Hepatocyte (in vitro differentiated cells): ENCODE measurements at places on chromosomes 6 and 20. TPM values are rescaled to one million over a fixed set of nuclear protein-coding genes. Genes with fewer than 3 reads are reported as not detected.

DNA sequence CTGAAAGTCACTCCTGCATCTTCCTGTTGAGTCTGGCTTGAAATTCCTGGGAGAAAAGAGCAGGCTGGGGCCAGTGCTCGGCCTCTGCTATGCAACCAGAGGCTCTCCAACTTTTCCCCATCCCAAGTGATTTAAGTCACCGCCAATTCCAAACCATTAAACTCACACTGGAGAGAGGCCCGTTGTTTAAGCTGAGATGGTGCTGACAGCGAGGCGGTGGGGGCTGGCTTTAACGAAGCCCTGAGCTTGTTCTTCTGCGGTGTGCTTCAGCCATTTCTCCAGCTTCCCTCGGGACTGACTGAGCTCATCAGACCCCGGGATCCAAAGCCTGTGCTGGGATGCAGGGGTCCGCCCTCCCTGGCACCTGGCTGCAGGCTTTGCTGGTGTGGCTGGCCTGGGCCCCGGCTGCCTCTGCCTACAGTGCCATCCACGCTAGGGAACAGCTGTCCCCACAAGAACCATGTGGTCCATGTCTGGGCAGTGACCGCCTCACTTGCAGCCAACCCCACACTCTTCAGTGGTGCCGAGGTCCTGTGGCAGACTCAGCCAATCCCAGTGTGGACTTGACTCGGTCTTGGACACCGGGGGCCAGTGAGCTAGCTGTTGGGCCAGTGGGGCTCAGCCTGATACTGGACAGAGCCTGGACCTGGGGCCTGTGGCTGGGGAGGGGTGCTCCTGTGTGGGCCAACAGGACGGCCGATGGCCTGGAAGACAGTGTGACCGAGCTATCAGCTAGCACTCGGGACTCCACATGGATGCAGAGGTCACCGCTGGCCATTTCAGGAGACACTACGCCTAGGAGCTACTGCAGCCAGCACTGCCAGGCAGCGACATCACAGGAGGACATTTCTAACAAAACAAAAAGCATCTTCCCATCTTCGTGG lies 21.2 kb downstream of the RAMACL start:
- no peaks in the 10 kb centered on the region for H3K4me1 ChIP-seq
- H3K27ac ChIP-seq = no peak overlapping the region
- no peak for DNase-seq
- H3K27me3 ChIP-seq = no peaks in the 10 kb centered on the region
- no peaks in the 10 kb centered on the region for H3K36me3 ChIP-seq

The SALL4 gene
- 12.7 and 14.9 TPM in 2 replicates for total RNA-seq

GRCh38 chr6:35078896-35079295 lies 62.2 kb downstream of the TCP11 start:
- no peak overlapping the region for H3K27ac ChIP-seq
- no peak for DNase-seq
- H3K27me3 ChIP-seq = no peaks in the 10 kb centered on the region
- H3K36me3 ChIP-seq = no peaks in the 10 kb centered on the region
- no peak overlapping the region for H3K4me3 ChIP-seq

- peaks cover 15% of the 10 kb centered on the region for H3K4me1 ChIP-seq
- no peaks in the 10 kb centered on the region for H3K36me3 ChIP-seq
- H3K27me3 ChIP-seq = no peaks in the 10 kb centered on the region
- no peak overlapping the region for H3K4me3 ChIP-seq
- DNase-seq = no peak
- H3K27ac ChIP-seq = no peak overlapping the region
These were observed 77.0 kb downstream of the PLCB1 start for GRCh38 chr20:8209061-8209460.

The CAP2 gene
- 6.5 and 8.1 TPM in 2 replicates for total RNA-seq

- no peaks in the 10 kb centered on the region for H3K4me1 ChIP-seq
- peak; percentile 64 for DNase-seq
- H3K27ac ChIP-seq = no peak overlapping the region
- no peaks in the 10 kb centered on the region for H3K27me3 ChIP-seq
- H3K4me3 ChIP-seq = no peak overlapping the region
These were observed 33.6 kb downstream of the APCDD1L start for GRCh38 chr20:58481481-58482021.

GRCh38 chr6:72316675-72317380 lies 305.0 kb upstream of the KCNQ5 start:
- H3K27me3 ChIP-seq = no peaks in the 10 kb centered on the region
- no peak overlapping the region for H3K4me3 ChIP-seq
- DNase-seq = no peak
- H3K36me3 ChIP-seq = no peaks in the 10 kb centered on the region
- H3K4me1 ChIP-seq = no peaks in the 10 kb centered on the region

GRCh38 chr6:13397359-13398068 lies 69.2 kb upstream of the TBC1D7 start:
- no peak overlapping the region for H3K4me3 ChIP-seq
- no peak overlapping the region for H3K27ac ChIP-seq
- H3K27me3 ChIP-seq = no peaks in the 10 kb centered on the region

DNA sequence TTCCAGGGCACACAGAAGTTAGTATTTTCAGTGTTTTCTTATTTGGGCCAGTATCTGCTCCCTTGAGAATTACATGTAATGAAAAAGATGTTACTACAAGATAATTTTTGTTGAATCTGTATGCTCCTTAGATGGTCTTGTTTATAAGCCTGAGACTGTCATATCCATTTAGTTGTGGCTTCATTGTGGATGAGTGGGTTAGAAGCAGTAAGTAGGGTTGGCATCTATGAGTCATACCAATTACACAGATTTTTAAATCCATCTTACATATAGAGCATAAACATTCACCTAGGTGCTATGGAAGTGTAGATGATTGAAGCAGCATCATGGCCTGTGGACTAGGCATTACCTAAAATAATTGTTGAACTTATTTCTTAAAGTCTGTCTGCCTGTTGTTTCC lies 13.5 kb upstream of the BAG2 start:
- H3K27ac ChIP-seq = no peak overlapping the region
- H3K4me1 ChIP-seq = no peaks in the 10 kb centered on the region
- H3K4me3 ChIP-seq = no peak overlapping the region
- no peak for DNase-seq
- H3K36me3 ChIP-seq = no peaks in the 10 kb centered on the region

DNA sequence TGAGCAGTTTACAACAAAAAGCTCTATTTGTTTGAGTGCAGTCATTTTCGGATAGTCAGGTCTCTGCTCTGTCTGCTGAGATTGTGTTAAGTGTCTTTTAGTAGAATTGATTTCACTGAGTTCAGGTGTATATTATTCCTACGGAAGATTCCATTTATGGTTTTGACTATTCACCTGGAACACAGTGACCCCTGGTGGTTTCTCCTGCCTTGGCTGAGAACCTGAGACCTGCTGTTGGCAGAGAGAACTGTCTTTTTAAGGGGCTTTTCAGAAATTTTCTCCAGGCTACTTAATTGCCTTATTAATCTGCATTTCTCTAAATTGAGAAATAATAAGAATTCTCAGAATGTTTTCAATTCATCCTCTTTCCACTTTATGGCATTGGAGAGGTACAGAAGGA lies 508.0 kb downstream of the TBC1D32 start:
- no peaks in the 10 kb centered on the region for H3K27me3 ChIP-seq
- H3K27ac ChIP-seq = no peak overlapping the region
- no peaks in the 10 kb centered on the region for H3K4me1 ChIP-seq
- no peak overlapping the region for H3K4me3 ChIP-seq
- peak; percentile 65 for DNase-seq

The NKAPL gene
- total RNA-seq = 0.17 TPM in 1 of 2 replicates, not detected in the other

DNA sequence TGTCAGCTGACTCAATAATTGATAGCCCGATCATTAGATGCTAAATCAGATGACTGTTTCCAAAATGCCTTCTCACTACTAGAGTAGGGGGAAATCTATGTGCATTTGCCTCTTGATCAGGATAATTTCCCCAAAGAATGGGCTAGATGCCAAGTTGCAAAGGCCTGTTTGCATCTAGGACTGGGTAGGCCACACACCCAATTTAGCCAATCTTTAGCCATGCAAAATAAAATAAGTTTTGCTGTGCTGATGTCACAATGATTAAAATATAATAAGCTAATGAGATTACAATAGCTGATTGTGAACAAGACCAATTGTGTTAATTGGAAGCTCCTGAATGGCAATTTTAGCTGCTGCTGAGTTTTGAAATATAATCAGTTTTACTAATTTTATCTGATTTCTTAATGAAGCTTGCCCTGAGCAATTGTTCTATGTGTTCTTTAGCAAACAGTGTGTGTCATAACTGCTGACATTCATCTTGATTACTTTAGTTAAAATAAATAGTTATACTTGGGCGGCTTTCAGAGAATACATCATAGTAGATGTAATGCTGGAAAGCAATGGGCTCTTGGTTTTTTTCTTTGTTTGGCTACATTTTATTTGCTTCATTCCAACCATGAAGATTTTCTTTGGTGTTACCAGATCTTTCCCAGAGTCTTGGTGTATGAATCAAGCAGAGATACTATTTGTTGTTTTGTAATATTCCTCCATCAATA lies 973.2 kb upstream of the SLC35B3 start:
- H3K27me3 ChIP-seq = no peaks in the 10 kb centered on the region
- H3K4me1 ChIP-seq = peaks cover 14% of the 10 kb centered on the region
- H3K36me3 ChIP-seq = no peaks in the 10 kb centered on the region
- H3K27ac ChIP-seq = no peak overlapping the region
- H3K4me3 ChIP-seq = no peak overlapping the region

The ADGRG6 gene
- total RNA-seq = 59.5 and 92.0 TPM in 2 replicates

- peak; percentile 61 for DNase-seq
- no peak overlapping the region for H3K4me3 ChIP-seq
- peaks cover 7% of the 10 kb centered on the region for H3K4me1 ChIP-seq
- H3K27ac ChIP-seq = peak overlapping the region; percentile 45
These were observed 378 bp upstream of the ERVFRD-1 start for GRCh38 chr6:11111769-11112437.

GRCh38 chr6:53437557-53438202 lies 88.9 kb upstream of the ELOVL5 start:
- peak; percentile 82 for DNase-seq
- H3K4me3 ChIP-seq = no peak overlapping the region
- peaks cover 13% of the 10 kb centered on the region for H3K4me1 ChIP-seq
- no peaks in the 10 kb centered on the region for H3K27me3 ChIP-seq
- H3K36me3 ChIP-seq = no peaks in the 10 kb centered on the region
- peak overlapping the region; percentile 68 for H3K27ac ChIP-seq

- no peak for DNase-seq
- no peak overlapping the region for H3K4me3 ChIP-seq
- H3K27me3 ChIP-seq = no peaks in the 10 kb centered on the region
- H3K27ac ChIP-seq = no peak overlapping the region
These were observed 277.3 kb downstream of the ZNF217 start for GRCh38 chr20:53316206-53316937.

DNA sequence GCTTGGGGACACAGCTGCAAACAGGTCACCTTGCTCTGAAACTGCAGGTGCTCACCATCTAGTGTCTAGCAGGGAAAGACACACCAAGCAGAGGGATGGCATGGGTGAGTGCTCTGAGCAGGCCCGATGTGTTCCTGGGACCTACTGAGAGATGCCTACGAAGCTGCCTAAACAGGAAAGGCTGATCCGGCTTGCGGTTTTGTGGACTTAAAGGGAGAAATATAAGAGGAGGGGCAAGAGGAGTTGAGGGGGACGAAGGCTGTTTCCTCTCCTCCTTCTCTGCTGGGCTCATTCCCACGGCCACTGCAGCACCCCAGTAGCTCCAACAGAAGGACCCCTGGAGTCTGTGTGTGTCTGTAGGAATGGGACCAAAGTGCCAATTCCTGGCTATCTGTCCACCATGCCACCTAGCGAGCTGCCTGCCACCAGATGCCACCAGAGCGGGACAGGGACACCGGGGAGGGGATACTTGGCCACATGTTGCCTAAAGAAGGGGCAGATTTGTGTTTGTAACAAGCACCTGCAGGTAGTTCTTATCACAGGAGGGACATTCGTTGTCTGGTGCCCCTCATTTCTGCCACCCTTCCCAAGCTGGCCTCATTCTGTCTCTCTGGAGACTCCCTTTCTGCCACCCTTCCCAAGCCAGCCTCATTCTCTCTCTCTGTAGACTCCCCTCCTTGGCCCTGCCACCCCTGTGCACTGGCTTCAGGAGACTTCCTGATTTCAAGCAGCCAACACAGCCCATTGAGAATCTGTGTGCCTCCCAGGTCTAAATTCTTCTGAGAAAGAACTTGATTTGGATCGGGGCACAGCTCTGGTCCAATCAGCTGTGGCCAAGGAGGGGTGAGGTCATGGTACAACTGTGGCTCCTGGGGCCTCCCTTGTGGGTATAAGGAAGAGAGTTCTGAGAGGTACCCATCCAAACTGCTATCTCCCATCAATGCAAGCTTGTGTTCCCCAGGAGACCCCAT lies 221.8 kb downstream of the ANKRD60 start:
- no peaks in the 10 kb centered on the region for H3K36me3 ChIP-seq
- no peak overlapping the region for H3K4me3 ChIP-seq
- H3K4me1 ChIP-seq = no peaks in the 10 kb centered on the region

GRCh38 chr6:3748208-3749066 lies 3.1 kb downstream of the PXDC1 start:
- H3K27ac ChIP-seq = peak overlapping the region; percentile 97
- no peaks in the 10 kb centered on the region for H3K27me3 ChIP-seq
- peak; percentile 80 for DNase-seq

The RGS17 gene
- total RNA-seq = 0.24 and 0.97 TPM in 2 replicates

GRCh38 chr20:22507240-22507961 lies 77.0 kb downstream of the FOXA2 start:
- peak overlapping the region; percentile 47 for H3K27ac ChIP-seq
- H3K36me3 ChIP-seq = no peaks in the 10 kb centered on the region
- no peak for DNase-seq

DNA sequence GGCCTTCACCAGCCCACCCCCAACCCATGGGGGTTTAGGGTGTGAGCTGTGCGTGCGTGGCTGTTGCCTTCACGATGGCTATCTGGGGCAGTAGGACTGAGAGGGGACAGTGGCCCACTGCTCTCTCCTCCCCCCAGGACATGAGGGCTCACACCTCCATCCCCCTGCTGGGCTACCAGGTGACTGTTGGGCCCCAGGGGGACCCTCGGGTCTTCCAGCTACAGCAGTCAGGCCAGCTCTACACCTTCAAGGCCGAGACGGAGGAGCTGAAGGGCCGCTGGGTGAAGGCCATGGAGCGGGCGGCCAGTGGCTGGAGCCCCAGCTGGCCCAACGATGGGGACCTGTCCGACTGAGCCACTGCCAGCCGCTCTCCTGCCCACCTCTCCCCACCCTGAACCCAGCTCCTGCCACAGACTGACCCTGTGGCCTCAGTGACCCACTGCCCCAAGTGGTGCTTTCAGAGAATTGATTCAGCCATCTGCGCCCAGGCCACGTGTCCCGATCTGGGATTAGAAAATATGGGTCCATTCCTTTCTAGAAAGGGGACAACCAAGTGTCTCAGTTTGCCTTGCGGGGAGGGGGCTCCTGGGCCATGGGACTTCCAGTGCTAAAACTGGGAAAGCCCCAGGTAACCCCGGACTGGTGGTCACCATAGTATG lies 22.5 kb downstream of the FGD2 start:
- H3K27ac ChIP-seq = no peak overlapping the region
- no peaks in the 10 kb centered on the region for H3K36me3 ChIP-seq
- no peak for DNase-seq

The PDE10A gene
- 5.4 and 7.2 TPM in 2 replicates for total RNA-seq
